ENCODE measurements at places on chromosomes 5 and 9. TPM values are rescaled to one million over a fixed set of nuclear protein-coding genes. Genes with fewer than 3 reads are reported as not detected.

The RGP1 gene
- 16.8 TPM for total RNA-seq

The HTR1A gene
- total RNA-seq = not detected

The SKIC3 gene
- 25.9 TPM for total RNA-seq

The DOLPP1 gene
- total RNA-seq = 23.3 TPM

The TAF11L5 gene
- total RNA-seq = not detected

The MLANA gene
- not detected for total RNA-seq

The PPP3R2 gene
- not detected for total RNA-seq

The NME5 gene
- total RNA-seq = not detected

The CLIC3 gene
- 2.4 TPM for total RNA-seq

The RNF183 gene
- total RNA-seq = not detected

The OR13C3 gene
- total RNA-seq = not detected

The DMGDH gene
- total RNA-seq = not detected

The PKD2L2 gene
- total RNA-seq = not detected

The IL5 gene
- total RNA-seq = not detected

The SYNPO gene
- 30.7 TPM for total RNA-seq

The KCNV2 gene
- not detected for total RNA-seq

The CCNI2 gene
- 0.20 TPM for total RNA-seq

The PCDHGB6 gene
- total RNA-seq = 0.12 TPM

The IFNW1 gene
- not detected for total RNA-seq

The CDX1 gene
- total RNA-seq = not detected

The ST8SIA4 gene
- total RNA-seq = 0.74 TPM

The CCDC112 gene
- total RNA-seq = 7.5 TPM

The NR4A3 gene
- 3.2 TPM for total RNA-seq

The ADAMTS12 gene
- total RNA-seq = 9.1 TPM

The MARVELD2 gene
- 2.6 TPM for total RNA-seq

The OR1J2 gene
- total RNA-seq = not detected

The EIF4E1B gene
- not detected for total RNA-seq

The GABBR2 gene
- 0.15 TPM for total RNA-seq

The PRRX2 gene
- total RNA-seq = 5.2 TPM

The ZDHHC11 gene
- 11.1 TPM for total RNA-seq

The DDX4 gene
- not detected for total RNA-seq

The CHSY3 gene
- 0.04 TPM for total RNA-seq

The PCSK1 gene
- total RNA-seq = 0.56 TPM

The FAM221B gene
- not detected for total RNA-seq

The FSTL4 gene
- 3.9 TPM for total RNA-seq

The SLC6A3 gene
- 0.17 TPM for total RNA-seq

The ADAMTSL2 gene
- total RNA-seq = not detected

The VLDLR gene
- 24.2 TPM for total RNA-seq

The IFNB1 gene
- total RNA-seq = not detected

The TMC1 gene
- 0.05 TPM for total RNA-seq

The ALDOB gene
- total RNA-seq = not detected

The BHMT2 gene
- not detected for total RNA-seq
